ENCODE measurements at places on chromosomes 3 and 15. TPM values are rescaled to one million over a fixed set of nuclear protein-coding genes. Genes with fewer than 3 reads are reported as not detected.

DNA sequence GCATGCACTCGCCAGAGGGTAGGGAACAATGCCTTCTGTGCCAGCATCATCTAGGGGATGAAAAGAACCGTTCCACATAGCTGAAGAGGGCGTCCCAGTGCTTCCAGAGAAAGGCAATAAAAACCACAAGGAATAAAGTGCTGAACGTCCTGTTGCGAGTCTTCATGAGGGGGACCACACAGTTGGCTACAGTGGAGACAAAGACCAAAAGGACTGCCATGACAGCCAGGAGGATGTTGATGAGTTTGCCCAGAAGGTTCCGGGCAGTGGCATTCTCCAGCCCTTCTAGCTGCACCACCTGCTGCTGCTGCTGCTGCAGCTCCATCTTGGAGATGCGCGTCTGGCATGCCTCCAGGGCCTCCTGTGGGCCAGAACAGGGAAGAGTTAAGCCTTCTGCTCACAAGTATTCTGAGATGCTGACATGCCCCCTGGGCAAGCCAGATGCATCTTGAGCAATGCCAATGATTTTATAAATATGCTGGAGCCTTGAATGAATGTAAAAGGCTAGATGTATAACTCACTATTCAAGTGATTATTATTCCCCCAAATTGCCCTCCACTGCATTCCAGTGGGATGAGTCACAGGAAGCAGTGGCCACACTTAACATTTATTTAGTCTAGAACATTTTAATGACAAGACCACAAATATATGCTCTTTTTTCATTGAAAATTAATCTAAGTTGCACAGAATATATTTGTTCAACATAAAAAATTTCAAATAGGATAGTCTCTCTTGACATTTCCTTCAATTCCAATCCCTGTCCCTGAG, 45.1 kb upstream of the PLXND1 start:
- no peak for DNase-seq
- H3K27me3 ChIP-seq, result no peaks in the 10 kb centered on the region
- no peak overlapping the region for H3K27ac ChIP-seq
- H3K4me3 ChIP-seq, result no peak overlapping the region

- H3K27ac ChIP-seq, result no peak overlapping the region
- H3K27me3 ChIP-seq, result no peaks in the 10 kb centered on the region
- H3K4me1 ChIP-seq, result no peaks in the 10 kb centered on the region
- H3K36me3 ChIP-seq, result no peaks in the 10 kb centered on the region
Observed at GRCh38 chr3:55765906-55766701, 279.0 kb upstream of the WNT5A start.

Gene STRIT1
- total RNA-seq, result not detected

GRCh38 chr3:171204942-171205341, 178.4 kb upstream of the SLC2A2 start:
- H3K4me3 ChIP-seq, result no peak overlapping the region
- H3K4me1 ChIP-seq, result peaks cover 3% of the 10 kb centered on the region
- no peak overlapping the region for H3K27ac ChIP-seq
- no peaks in the 10 kb centered on the region for H3K27me3 ChIP-seq
- H3K36me3 ChIP-seq, result peaks cover 38% of the 10 kb centered on the region

Gene DUOX1
- total RNA-seq, result not detected

DNA sequence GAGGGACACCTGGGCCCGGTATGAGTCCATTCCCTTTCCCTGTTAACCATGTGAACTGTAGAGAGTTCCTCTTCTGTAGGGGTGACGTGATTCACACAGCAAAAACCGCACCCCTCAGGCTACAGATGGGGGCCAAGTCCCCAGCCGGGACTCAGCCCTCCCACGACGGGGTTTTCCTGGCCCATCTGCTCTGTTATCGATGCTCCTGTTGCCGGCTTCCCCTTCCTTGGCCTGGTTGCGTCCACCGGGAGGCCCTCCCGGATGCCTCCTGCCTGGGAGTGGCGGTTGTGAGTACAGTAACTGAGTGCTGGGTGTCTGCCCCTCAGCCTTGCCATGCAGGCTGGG, 817 bp upstream of the PLXNA1 start:
- H3K27ac ChIP-seq, result peak overlapping the region; percentile 73
- no peak for DNase-seq
- peaks cover 10% of the 10 kb centered on the region for H3K27me3 ChIP-seq
- H3K36me3 ChIP-seq, result no peaks in the 10 kb centered on the region
- peak overlapping the region; percentile 76 for H3K4me3 ChIP-seq

- H3K27ac ChIP-seq, result no peak overlapping the region
- H3K4me3 ChIP-seq, result no peak overlapping the region
- no peaks in the 10 kb centered on the region for H3K4me1 ChIP-seq
- H3K27me3 ChIP-seq, result peaks cover 4% of the 10 kb centered on the region
- DNase-seq, result peak; percentile 28
Observed at GRCh38 chr3:134640872-134641470, 9.9 kb downstream of the KY start.

GRCh38 chr3:48305396-48305795, 28.1 kb downstream of the SPINK8 start:
- H3K36me3 ChIP-seq, result peaks cover 6% of the 10 kb centered on the region
- no peak overlapping the region for H3K4me3 ChIP-seq
- DNase-seq, result no peak
- peaks cover 26% of the 10 kb centered on the region for H3K27me3 ChIP-seq
- peaks cover 12% of the 10 kb centered on the region for H3K4me1 ChIP-seq
- no peak overlapping the region for H3K27ac ChIP-seq

All from activated CD8-positive, alpha-beta T cell treated with anti-CD3 and anti-CD28 coated beads, Interleukin-2, amount 10 ng/mL, durations not matched to agents 7 days and 5 days (primary cell).